Activated CD4-positive, alpha-beta T cell treated with anti-CD3 and anti-CD28 coated beads for 36 hours (primary cell): ENCODE measurements at places on chromosomes 12 and 14. TPM values are rescaled to one million over a fixed set of nuclear protein-coding genes. Genes with fewer than 3 reads are reported as not detected.
A peak's percentile ranks its signal among the peaks of the same experiment; 100 is the strongest.

GARIN6 gene
- total RNA-seq = not detected

TCL1B gene
- not detected for total RNA-seq

POLE gene
- 121 TPM for total RNA-seq

MYH7 gene
- 0.05 TPM for total RNA-seq

KERA gene
- not detected for total RNA-seq

AKAP3 gene
- total RNA-seq = 1.3 TPM

ZFYVE26 gene
- total RNA-seq = 14.2 TPM

DNA sequence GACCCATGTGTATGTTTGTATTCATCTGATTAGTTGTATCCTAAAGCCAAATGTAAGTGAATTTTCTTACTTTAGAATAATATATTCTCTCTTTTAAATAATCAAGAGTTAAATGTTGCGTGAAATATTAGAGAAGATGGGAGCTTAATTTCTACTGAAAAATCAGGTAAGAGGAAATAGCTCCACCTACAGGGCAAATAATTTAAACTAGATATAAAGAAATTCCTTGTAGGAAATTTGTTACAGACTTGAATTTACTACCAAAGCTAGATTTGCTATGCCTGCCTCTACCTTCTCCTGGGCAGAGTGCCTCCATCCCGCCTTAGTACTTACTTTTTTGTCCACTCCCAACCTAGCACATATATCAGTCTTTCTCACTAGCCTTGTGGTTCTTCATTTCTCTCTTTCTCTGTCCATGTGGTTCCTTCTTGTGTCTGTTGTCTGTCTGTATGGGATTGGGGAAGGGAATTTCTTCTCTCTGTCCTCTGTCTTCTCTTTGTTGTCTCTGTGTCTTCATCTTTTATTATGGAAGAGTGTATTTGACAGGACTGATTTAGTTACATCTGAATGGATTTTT is 44.7 kb downstream of the PALS1 start:
- H3K4me3 ChIP-seq = no peak overlapping the region
- no peak overlapping the region for H3K27ac ChIP-seq
- no peak for DNase-seq
- no peaks in the 10 kb centered on the region for H3K36me3 ChIP-seq
- no peaks in the 10 kb centered on the region for H3K4me1 ChIP-seq

GRCh38 chr14:77607741-77608302 is 8.6 kb downstream of the SPTLC2 start:
- no peaks in the 10 kb centered on the region for H3K36me3 ChIP-seq
- peak overlapping the region; percentile 31 for H3K4me3 ChIP-seq
- peak; percentile 27 for DNase-seq
- H3K4me1 ChIP-seq = peaks cover 52% of the 10 kb centered on the region
- no peak overlapping the region for H3K27ac ChIP-seq

DNA sequence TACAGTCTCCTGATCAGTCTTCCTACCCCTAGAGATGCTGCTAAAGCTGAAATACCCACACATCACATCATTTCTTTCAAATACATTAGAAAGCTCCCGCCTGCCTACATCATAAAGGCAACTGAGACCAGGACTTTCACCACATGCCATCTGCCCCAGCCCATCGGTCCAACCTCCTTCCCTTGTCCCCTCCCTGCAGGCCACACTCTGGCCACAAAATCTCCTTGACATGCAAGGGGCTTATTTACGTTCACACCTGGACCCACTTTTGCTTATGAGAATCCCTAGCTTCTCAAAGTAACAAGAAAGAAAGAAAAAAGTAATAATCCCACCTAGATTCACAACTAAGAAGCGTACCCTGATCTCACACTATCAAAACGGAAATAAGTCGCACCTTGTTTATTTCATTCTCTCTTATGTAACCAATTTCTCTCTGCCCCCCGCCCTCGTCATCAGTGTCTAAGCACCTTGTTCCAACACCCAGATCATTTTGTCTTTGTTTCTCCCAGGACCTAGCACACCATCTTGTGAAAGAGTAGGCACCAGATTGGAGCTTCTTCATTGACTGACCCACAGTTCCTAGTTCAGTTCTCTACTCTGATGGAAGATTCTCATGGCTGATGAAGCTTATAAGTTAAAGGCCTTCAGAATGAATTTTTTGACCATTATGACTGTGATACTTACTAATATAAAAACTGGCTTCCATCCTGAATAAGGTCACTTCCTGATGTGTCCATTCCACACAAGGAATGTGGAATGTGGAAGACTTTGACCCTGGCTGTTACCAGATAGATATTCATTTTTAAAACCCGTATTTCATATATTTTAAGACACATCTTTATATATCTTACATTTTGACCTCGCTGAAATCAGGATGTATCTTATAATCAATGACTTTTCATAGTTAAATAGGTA is 7.7 kb downstream of the WSB2 start:
- H3K27ac ChIP-seq = peak overlapping the region; percentile 83
- peaks cover 45% of the 10 kb centered on the region for H3K36me3 ChIP-seq
- peaks cover 44% of the 10 kb centered on the region for H3K4me1 ChIP-seq
- H3K4me3 ChIP-seq = no peak overlapping the region

- H3K27me3 ChIP-seq = no peaks in the 10 kb centered on the region
- H3K36me3 ChIP-seq = peaks cover 29% of the 10 kb centered on the region
- no peak for DNase-seq
- H3K27ac ChIP-seq = no peak overlapping the region
- no peak overlapping the region for H3K4me3 ChIP-seq
Observed at GRCh38 chr14:74682169-74682952, 30.5 kb downstream of the AREL1 start.

DNA sequence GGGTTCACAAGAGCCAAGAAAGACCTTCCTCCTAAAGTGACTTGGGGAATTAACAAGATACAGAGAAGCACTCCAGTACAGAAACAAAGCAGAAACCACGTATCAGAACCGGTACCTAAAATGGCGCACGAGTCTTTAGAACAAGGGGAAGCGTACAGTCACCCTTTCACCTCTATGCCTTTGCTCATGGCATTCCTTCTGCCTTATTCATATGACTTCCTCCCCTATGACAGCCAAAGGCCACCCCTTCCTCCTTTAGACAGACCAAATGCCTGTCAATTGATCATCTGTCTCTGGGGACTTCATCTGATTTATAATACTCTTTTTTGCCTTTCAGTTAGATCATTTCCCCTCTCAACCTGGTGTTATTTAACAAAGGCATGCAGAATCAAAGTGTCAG is 89.5 kb upstream of the OSBPL8 start:
- H3K36me3 ChIP-seq = no peaks in the 10 kb centered on the region
- no peak for DNase-seq
- H3K27ac ChIP-seq = no peak overlapping the region
- H3K4me3 ChIP-seq = no peak overlapping the region
- no peaks in the 10 kb centered on the region for H3K4me1 ChIP-seq
- no peaks in the 10 kb centered on the region for H3K27me3 ChIP-seq

DNA sequence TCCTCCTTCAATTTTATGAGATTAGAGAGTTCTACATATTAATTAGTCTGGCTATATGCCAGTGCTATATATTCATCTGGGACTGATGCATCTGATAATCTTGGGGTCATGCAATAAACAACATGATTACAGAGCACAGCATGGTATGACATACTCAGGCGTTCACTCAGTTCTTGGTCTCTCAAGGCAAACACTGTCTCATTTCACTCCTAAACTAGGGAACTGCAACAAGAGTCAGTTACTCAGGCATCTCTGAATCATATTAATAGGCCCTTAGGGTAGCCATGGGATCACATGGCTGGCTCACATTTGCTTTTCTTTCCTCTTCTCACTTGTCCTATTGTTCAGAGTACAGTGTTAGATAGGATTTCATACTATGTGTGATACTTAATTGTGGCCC is 91.8 kb upstream of the TMEM260 start:
- H3K4me3 ChIP-seq = no peak overlapping the region
- no peak overlapping the region for H3K27ac ChIP-seq
- peaks cover 7% of the 10 kb centered on the region for H3K4me1 ChIP-seq

DNA sequence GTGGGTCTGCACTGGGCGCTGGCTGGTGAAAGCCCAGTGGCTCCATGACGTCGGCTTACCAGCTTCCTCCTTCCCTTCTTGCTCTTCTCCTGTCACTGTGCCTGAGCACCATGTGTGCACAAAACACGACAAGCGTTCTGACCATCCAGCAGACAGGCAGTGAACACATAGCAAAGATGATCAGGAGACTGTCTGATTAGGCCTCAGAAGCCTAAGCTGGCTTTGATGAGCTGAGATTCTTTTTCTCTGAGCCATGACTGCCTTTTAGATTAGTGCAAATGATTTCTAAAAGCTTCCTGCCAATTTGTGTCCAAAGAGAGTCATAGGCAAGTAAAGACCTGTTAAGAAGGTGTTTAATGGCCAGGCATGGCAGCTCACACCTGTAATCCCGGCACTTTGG is 83.1 kb downstream of the AACS start:
- DNase-seq = no peak
- H3K4me1 ChIP-seq = no peaks in the 10 kb centered on the region
- H3K4me3 ChIP-seq = no peak overlapping the region
- no peak overlapping the region for H3K27ac ChIP-seq
- no peaks in the 10 kb centered on the region for H3K36me3 ChIP-seq

DNA sequence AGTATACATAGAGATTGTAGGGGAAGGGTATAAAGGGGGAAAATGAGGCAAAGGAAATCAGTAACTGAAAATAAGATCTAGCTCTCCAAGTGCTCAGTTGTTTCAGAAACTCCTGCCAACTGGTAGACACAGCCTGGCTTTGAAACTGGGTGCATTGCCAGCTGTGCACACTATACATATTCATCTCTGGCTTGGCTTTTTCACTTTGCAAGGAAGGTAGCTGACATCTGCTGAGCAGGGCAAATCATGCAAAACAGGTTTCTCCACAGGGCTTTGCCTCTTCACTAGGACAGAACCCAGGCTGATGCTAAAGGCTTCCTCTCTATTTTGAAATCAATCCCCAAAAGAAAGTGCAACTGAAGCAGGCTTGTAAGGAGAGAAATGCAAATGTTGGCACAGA is 101.5 kb downstream of the HELB start:
- no peak overlapping the region for H3K4me3 ChIP-seq
- no peak overlapping the region for H3K27ac ChIP-seq
- no peaks in the 10 kb centered on the region for H3K27me3 ChIP-seq
- H3K36me3 ChIP-seq = no peaks in the 10 kb centered on the region

DNA sequence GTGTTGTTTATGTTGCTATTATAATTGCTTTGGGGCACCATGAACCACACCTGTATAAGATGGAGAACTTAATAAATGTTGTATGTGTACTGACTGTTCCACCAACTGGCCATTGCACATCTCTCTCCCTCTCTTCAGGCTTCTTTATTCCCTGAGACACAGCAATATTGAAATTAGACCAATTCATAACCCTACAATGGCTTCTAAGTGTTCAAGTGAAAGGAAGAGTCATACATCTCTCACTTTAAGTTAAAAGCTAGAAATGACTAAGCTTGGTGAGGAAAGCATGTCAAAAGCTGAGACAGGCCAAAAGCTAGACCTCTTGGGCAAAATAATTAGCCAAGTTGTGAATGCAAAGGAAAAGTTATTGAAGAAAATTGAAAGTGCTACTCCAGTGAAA is 373.3 kb downstream of the RGS6 start:
- DNase-seq = no peak
- H3K36me3 ChIP-seq = no peaks in the 10 kb centered on the region

DNA sequence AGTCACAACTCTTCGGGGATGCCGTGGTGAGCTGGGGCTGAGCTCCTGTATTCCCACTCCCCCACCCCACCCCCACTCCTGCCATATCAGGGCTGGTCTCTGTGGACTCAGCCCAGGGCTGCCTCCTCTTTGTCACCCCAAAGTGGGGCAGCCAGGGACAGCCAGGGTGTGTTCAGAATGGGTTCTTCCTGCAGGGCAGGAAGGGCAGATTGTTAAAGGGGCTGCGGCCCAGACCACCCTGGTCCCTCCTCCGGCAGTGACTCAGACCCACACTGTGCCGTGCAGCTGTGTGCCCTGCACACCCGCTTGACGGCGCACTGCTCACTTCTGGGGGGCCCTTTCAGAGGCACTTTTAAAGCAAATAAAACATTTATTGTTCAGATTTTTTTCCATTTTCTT is 9.3 kb downstream of the SLC48A1 start:
- peaks cover 24% of the 10 kb centered on the region for H3K4me1 ChIP-seq
- no peaks in the 10 kb centered on the region for H3K27me3 ChIP-seq
- peak overlapping the region; percentile 7 for H3K27ac ChIP-seq
- no peak overlapping the region for H3K4me3 ChIP-seq

GRCh38 chr14:44154874-44155273 is 352.2 kb downstream of the FSCB start:
- DNase-seq = no peak
- no peak overlapping the region for H3K27ac ChIP-seq
- H3K4me3 ChIP-seq = no peak overlapping the region
- H3K4me1 ChIP-seq = no peaks in the 10 kb centered on the region
- H3K36me3 ChIP-seq = no peaks in the 10 kb centered on the region
